ENCODE measurements at places on chromosomes 3 and 15. TPM values are rescaled to one million over a fixed set of nuclear protein-coding genes. Genes with fewer than 3 reads are reported as not detected.

DNA sequence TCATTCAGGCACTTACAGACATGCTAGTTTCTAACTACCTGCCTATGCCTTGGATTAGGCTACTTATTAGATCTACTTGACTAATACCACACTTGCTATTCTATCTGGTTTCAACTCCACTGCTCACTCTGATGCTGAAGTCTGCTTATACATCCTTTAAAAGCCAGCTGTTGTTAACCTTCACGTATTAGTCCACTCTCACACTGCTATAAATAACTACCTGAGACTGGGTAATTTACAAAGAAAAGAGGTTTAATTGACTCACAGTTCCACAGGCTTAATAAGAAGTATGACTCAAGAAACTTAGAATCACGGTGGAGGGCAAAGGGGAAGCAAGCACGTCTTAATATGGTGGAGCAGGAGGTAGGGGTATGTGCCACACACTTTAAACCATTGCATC is 47.7 kb upstream of the ANKRD28 start:
- DNase-seq, result no peak

DNA sequence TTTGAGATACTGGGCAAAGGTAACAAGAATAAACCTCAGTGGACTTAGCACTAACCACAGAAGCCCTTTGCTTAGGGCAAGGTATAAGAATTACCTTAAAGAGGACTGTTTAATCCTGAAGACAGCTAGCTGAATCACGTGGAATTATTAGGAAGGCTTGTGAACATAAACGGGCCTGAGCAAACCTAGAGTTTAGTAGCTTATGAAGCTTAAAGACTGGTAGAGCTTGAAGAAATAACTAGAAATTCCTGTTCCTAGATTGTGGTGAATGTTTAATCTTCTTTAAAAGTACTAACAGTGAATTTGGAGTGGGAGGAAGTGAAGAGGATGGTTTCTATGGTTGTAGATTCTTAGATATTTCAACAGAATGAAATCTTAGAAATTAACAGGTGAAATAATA is 428.9 kb upstream of the THRB start:
- no peak for DNase-seq

GRCh38 chr3:109316162-109316730 is at the start of gene DPPA2:
TSS of gene DPPA2 (minus strand) at chr3:109316517. CDS start at chr3:109314542, 1,975 bp downstream.
- no peak for DNase-seq

DNA sequence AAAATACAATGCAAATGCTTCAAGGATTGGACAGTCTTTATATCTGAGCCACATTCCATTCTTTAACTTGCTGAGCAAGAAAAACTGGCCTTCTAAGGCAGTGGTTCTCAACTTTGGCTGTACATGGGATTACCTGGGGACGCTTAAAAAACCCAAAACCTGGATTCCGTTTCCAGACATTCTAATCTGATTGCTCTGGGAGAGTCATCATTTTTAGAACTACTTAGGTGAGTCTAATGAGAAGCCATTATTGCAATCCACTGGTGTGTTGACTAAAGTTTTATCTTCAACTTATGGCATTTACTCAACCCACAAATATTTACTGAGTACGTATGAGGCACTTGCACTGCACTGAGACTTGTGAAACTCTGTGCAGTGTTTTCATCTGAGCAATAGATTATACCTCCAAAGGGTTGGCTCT is 195.7 kb upstream of the ATP11B start:
- DNase-seq, result no peak

DNA sequence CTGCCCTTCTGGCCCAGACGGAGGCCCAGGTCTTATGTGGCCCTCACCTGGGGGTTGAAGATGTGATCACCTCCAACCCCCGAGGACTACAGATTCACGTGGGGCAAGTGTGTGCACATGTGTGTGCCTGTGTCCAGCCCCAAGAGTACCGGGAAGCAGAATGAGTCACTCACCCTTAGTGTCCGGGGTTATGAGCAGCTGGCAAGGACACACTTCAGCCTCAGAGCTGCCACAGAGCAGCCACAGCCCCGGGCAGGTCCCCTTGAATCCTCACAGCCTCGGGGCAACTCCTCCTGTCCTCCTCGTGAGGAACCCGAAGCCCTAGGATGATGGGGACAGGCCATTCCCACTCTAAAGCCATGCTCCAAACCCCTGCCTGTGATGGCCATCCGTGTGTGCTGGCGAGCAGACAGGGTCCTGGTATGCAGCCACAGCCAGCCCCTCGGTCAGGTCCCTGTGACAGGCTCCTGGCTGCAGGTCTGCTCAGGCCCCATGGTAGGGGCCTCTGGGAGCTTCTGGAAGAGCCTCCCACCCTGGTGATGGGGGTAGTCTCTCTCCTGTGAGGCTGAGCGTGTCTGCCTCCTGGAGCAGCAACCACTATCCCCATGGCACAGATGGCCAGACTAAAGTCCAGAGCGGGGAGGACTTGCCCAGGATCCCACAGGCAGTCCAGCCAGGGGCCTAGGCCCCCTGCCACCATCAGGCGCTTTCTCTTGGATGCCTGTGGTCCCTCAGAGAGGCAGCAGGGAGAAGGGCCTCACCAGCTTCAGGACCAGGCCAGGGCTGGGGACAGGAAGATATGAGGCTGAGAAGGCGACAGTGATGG is 852 bp downstream of the STAB1 start:
- peak; percentile 48 for DNase-seq

- no peak for DNase-seq
These were observed 1.1 kb upstream of the PARP15 start for GRCh38 chr3:122576174-122576940.

The ACKR4 gene
- total RNA-seq, result 2.9 TPM
